K562 (cell line): ENCODE measurements at places on chromosomes 5 and 9. TPM values are rescaled to one million over a fixed set of nuclear protein-coding genes. Genes with fewer than 3 reads are reported as not detected.

- DNase-seq: no peak
These were observed 215.4 kb upstream of the NR4A3 start for GRCh38 chr9:99606296-99606695.

ANKRD18B gene
- total RNA-seq: 1.9 and 3.3 TPM in 2 replicates

OTULINL gene
- total RNA-seq: 0.07 and 0.13 TPM in 2 replicates

GRCh38 chr5:99059685-99060084 lies 130.9 kb upstream of the CHD1 start:
- no peak for DNase-seq

ENTPD8 gene
- total RNA-seq: 0.13 and 0.18 TPM in 2 replicates

DNA sequence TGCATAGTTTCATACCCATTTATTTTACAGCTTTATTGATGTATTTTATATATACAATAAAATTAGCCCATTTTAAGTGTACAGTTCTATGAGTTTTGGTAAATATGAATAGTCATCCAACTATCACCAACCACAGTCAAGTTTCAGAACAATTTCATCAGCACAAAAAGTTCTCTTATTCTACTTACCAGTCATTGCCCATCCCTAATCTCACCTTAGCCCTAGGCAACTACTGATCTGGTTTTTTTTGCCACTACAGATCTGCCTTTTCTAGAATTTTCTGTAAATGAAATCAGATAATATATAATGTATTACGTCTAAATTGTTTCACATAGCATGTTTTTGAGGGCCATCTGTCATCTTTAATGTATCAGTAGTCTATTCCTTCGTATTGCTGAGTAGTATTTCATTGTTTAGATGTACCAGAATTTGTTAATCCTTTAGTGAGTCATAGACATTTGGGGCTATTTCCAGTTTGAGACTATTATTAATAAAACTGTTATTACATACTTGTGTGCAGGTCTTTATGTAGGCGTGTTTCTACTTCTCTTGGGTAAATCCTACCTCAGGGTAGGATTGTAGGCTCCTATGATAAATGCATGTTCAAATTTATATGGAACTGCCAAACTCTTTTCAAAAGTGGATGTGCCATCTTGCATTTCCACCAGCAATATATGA lies 198.5 kb upstream of the ADAMTSL1 start:
- no peak for DNase-seq

DNA sequence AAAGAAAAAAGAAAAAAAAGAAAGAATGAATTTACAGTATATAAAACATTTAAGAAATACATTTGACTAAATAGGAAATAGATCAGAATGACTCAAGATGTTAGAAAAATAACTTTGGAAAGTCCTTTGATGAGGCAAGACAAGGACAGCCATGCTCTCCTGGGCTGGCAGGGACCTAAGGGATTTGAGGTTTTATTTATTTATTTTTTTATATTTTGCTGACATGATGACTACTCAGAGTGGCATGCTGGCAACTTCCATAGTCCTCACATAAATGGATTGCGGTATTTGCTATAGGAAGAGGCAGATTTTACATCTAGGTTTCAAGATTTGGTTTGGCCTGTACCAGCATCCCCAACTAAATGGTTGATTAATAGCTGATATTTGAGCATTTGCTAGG lies 17.7 kb downstream of the SLC28A3 start:
- no peak for DNase-seq

DNA sequence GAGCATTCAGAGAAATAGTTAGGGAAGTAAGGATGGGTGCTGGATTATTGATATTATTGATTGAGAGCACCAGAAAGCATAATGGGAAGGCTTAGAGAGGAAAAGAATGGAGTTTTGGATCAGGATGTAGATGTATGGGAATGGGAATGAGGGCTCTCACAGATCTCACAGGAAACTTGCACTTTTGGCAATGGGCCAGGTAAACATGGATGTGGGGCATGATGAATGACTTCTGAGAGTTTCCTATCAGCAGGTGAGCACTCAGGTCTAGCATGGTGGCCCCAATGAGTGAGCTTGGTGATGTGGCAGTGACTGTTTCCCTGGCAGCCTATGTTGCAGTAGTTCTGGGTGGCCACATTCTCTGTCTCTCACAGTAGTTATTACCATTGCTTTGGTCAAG lies 283.8 kb downstream of the FBXL7 start:
- no peak for DNase-seq

ALDH1B1 gene
- total RNA-seq: 44.8 and 46.3 TPM in 2 replicates

GRCh38 chr5:71475788-71476384 lies 20.4 kb downstream of the BDP1 start:
- peak; percentile 45 for DNase-seq

GRCh38 chr9:137804908-137805630 lies 72.5 kb upstream of the CACNA1B start:
- no peak for DNase-seq

SARDH gene
- total RNA-seq: 0.25 TPM in 1 of 2 replicates, not detected in the other

DNA sequence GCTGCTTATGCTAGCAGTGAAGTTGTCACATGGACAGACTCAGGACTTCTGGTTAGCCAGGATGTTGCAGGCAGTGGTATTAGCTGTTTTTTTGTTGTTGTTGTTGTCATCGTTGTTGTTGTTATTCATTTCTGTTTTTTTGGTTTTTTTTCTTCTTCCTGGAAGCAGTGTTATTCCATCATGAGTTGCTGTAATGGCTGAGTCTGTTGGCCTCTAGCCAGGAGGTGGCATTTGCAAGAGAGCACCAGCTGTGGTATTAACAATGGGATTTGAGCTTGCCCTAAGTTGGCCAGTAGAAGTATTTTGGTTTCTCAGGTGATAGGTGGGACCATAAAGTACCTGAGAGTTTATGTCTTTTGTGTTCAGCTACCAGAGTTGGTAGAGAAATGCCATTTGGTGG lies 561.1 kb downstream of the KCTD16 start:
- DNase-seq: no peak

GRCh38 chr5:113338628-113339027 lies 96.2 kb downstream of the TSSK1B start:
- no peak for DNase-seq

IL4 gene
- not detected in 2 replicates for total RNA-seq

- DNase-seq: no peak
These were observed 149.0 kb upstream of the ITGA1 start for GRCh38 chr5:52638732-52639131.

RC3H2 gene
- total RNA-seq: 25.0 and 26.6 TPM in 2 replicates

IFNE gene
- total RNA-seq: not detected in 2 replicates

GRCh38 chr5:89418407-89419085 lies 535.6 kb upstream of the MEF2C start:
- no peak for DNase-seq

DNA sequence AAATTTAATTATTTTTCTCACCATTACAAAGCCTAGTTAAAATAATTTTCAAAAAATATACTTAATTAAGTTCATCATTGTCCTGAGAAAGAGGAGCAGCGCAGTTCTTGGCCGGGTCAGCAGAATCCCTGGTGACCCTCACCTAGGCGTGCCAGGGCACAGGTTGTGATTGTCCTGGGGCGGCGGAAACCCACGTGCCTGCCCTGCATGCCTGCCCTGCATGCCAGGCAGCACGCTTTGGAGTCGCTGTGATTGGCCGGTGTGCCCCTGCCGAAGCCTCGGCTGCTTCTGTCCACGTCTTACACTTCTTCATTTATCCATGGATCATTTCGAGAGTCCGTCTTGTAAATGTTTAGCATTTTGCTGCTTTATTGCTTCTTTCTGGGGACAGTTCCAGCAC lies 25.6 kb downstream of the SLC12A2 start:
- no peak for DNase-seq

- DNase-seq: no peak
These were observed 61.4 kb upstream of the TRIO start for GRCh38 chr5:14081791-14082190.

DNA sequence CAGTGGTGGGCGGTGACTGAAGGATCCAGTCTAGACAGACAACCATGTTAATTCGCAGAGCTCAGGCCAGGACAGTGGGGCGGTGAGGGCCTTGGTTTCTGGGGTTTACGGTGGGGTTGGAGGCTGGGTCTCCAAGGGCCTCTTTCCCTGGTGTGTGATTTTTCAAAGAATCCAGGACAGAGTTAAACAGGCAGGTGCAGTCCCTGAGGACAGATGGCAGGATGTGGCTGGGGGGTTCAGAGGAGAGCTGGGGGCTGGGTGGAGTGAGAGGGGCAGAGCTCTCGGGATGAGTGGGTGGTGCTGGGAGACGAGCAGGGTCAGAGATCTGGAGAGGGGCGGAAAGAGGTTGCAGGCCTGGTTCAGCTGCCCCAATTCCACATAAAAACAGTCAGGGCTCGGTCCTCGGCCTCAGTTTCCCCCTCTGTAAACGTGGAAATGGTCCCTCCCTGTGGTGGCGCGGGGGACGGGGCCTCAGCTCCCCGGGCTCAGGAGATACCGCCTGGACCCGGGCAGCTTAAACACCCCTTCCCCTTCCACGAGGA lies 145.9 kb downstream of the GAPVD1 start:
- no peak for DNase-seq

DNA sequence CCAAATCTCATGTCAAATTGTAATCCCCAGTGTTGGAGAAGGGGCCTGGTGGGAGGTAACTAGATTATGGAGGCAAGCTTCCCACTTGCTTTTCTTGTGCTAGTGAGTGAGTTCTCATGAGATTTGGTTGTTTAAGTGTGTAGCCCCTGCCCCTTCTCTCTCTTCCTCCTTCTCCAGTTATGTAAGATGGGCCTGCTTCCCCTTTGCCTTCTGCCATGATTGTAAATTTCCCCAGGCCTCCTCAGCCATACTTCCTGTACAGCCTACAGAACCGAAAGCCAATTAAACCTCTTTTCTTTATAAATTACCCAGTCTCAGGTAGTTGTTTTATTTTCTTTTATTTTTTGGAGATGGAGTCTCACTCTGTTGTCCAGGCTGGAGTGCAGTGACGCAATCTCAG lies 18.2 kb upstream of the TXNDC8 start:
- DNase-seq: no peak
